ENCODE measurements at places on chromosomes 3 and 15. TPM values are rescaled to one million over a fixed set of nuclear protein-coding genes. Genes with fewer than 3 reads are reported as not detected.

The CCDC66 gene
- polyA plus RNA-seq: 21.0 TPM

The DAZL gene
- polyA plus RNA-seq: not detected

The MINAR1 gene
- polyA plus RNA-seq: 0.02 TPM

The IL16 gene
- polyA plus RNA-seq: 279 TPM

The SLC12A1 gene
- polyA plus RNA-seq: not detected

The C15orf39 gene
- 2.3 TPM for polyA plus RNA-seq

The DPPA2 gene
- not detected for polyA plus RNA-seq

GRCh38 chr3:155702745-155703591 lies 41.9 kb downstream of the PLCH1 start:
- no peaks in the 10 kb centered on the region for H3K4me1 ChIP-seq
- H3K27me3 ChIP-seq: no peaks in the 10 kb centered on the region
- H3K27ac ChIP-seq: no peak overlapping the region
- no peaks in the 10 kb centered on the region for H3K36me3 ChIP-seq
- no peak for DNase-seq

GRCh38 chr3:153385343-153385742 lies 223.3 kb downstream of the RAP2B start:
- no peak overlapping the region for H3K27ac ChIP-seq
- no peaks in the 10 kb centered on the region for H3K4me1 ChIP-seq
- no peak overlapping the region for H3K4me3 ChIP-seq
- H3K27me3 ChIP-seq: no peaks in the 10 kb centered on the region
- no peak for DNase-seq
- no peaks in the 10 kb centered on the region for H3K36me3 ChIP-seq

- H3K27ac ChIP-seq: no peak overlapping the region
- DNase-seq: peak; percentile 18
- H3K36me3 ChIP-seq: no peaks in the 10 kb centered on the region
These were observed 433.8 kb upstream of the SUCLG2 start for GRCh38 chr3:68088216-68088615.

DNA sequence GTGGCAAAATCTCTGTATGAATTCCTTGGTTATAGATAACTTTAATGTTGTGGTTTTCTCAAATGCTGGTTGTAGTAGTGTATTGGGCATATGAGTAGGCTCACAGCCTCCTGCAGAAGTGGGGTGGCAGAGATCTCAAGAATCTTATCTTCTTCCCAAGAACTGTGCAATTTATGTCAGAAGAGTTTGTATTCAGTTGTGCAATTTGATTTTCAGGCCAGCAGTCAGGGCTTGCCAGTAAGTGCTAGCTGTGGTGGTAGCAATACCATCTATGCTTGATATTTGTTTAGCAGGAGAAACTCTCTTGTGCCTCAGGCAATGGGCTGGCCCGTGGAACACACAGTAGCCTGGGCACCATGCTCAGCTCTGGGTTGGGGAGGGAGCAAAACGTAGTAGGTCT lies 58.4 kb upstream of the GOLIM4 start:
- no peak overlapping the region for H3K4me3 ChIP-seq
- no peaks in the 10 kb centered on the region for H3K36me3 ChIP-seq
- no peaks in the 10 kb centered on the region for H3K27me3 ChIP-seq
- no peaks in the 10 kb centered on the region for H3K4me1 ChIP-seq
- no peak overlapping the region for H3K27ac ChIP-seq
- DNase-seq: no peak

- H3K27ac ChIP-seq: peak overlapping the region; percentile 97
- DNase-seq: no peak
- H3K4me1 ChIP-seq: peaks cover 54% of the 10 kb centered on the region
- peaks cover 58% of the 10 kb centered on the region for H3K36me3 ChIP-seq
- peak overlapping the region; percentile 96 for H3K4me3 ChIP-seq
- H3K27me3 ChIP-seq: no peaks in the 10 kb centered on the region
These were observed 1.6 kb downstream of the EIF4A2 start for GRCh38 chr3:186784820-186785494.

DNA sequence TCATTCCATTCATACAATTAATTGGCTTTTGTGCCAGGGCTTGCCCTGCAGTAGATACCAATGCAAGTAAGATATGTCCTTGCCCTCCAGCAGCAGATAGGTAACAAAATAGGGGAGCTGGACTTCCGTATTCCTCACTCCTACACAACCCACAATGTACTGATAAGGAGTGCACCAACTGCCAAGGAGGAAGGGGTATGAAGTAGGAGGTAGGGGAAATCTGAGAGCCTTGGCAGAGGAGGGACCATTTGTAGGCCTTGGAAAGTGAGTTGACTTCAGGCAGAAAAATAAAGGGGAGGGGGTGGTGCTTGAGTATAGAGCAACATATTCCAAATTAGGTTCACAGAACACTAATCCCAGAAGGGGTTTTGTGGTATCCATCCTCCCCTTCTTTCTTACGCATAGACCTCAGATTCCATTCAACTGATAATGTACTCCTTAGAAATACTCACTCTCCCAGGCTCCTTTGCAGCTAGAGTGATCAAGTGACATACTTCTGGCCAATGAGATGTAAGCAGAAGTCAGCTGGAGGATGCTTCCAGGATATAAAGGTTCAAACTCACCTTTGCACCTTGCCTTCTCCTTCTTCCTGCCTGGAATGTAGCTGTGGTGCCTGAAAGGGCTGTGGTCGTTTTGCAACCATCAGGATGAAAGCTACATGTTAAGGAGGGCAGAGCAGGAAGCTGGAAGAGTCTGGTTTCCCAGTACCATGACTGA lies 127.1 kb upstream of the SMAD3 start:
- no peaks in the 10 kb centered on the region for H3K36me3 ChIP-seq
- H3K27ac ChIP-seq: no peak overlapping the region
- no peak for DNase-seq
- no peaks in the 10 kb centered on the region for H3K4me1 ChIP-seq
- H3K27me3 ChIP-seq: no peaks in the 10 kb centered on the region
- H3K4me3 ChIP-seq: no peak overlapping the region

- H3K36me3 ChIP-seq: peaks cover 7% of the 10 kb centered on the region
- H3K27me3 ChIP-seq: no peaks in the 10 kb centered on the region
- H3K4me3 ChIP-seq: no peak overlapping the region
- H3K27ac ChIP-seq: no peak overlapping the region
These were observed 24.1 kb downstream of the CBLB start for GRCh38 chr3:105844704-105845103.

DNA sequence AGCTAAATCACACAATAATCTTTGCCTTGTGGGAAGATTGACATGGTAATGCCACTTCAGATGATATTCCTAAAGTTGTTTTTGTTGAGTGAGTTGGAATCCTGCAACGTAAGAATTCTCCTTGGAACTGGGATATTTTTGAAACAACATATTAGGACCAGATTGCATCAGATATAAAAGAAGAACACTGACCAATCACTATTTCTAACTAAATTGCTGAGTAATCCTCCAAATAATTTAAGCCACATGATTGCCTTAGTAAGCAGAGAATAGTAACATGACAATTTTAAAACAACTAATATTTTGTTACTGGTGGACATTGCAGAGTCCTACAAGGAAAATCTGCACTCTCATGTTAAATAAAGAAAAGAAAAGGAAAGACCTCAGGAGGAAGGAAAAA lies 353.9 kb upstream of the LMCD1 start:
- no peaks in the 10 kb centered on the region for H3K4me1 ChIP-seq
- no peaks in the 10 kb centered on the region for H3K36me3 ChIP-seq
- no peak overlapping the region for H3K27ac ChIP-seq
- H3K4me3 ChIP-seq: no peak overlapping the region
- no peak for DNase-seq

GRCh38 chr15:22240403-22240802 lies 160.1 kb downstream of the OR4M2 start:
- no peak overlapping the region for H3K4me3 ChIP-seq
- no peaks in the 10 kb centered on the region for H3K27me3 ChIP-seq
- peaks cover 8% of the 10 kb centered on the region for H3K4me1 ChIP-seq
- DNase-seq: no peak
- no peak overlapping the region for H3K27ac ChIP-seq

- H3K4me3 ChIP-seq: peak overlapping the region; percentile 69
- no peak overlapping the region for H3K27ac ChIP-seq
- peaks cover 18% of the 10 kb centered on the region for H3K4me1 ChIP-seq
- peaks cover 48% of the 10 kb centered on the region for H3K27me3 ChIP-seq
These were observed 841 bp downstream of the SLC6A20 start for GRCh38 chr3:45795509-45795881.

DNA sequence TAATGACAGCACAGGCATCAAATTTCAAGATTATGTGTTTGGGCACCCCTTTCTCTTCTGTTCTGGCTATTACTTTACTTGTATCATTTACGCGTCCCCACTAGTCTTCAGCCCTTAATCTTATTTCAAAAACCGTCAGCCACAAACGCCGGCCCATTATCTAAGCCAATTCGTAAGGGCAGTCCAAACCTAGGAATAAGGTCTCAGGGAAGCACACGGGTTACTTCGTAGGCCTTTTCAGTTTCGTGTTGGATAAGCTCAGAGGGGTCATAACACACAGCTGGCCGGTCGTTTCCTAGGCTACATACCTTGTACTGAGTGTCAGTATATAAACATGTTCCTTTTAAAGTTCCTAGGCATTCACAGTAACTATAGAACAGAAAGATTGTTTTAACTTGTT lies 5.1 kb upstream of the DNAAF4 start:
- no peak for DNase-seq
- no peaks in the 10 kb centered on the region for H3K36me3 ChIP-seq
- no peaks in the 10 kb centered on the region for H3K27me3 ChIP-seq
- H3K27ac ChIP-seq: no peak overlapping the region
- H3K4me3 ChIP-seq: no peak overlapping the region

DNA sequence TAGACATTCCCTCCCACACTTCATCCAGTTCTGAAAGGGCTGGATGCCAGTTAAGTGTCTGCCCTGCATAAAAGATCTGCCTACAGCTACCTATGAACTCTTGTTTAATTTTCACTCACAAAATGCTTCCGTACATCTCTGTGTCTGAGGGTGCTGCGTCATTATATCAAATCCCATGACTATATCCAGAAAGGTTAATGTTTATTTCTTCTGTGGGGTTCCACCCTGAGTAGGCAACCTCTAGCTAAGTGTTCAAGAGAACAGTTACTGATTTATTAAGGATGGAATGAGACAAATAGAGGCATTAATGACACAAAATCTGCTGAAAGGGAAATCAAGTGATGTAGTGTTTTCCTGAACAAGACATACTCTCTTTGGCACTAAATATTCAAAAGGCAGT lies 220.2 kb downstream of the MTHFS start:
- H3K4me3 ChIP-seq: no peak overlapping the region
- H3K27ac ChIP-seq: no peak overlapping the region
- H3K27me3 ChIP-seq: peaks cover 3% of the 10 kb centered on the region
- H3K36me3 ChIP-seq: no peaks in the 10 kb centered on the region
- no peak for DNase-seq
- H3K4me1 ChIP-seq: no peaks in the 10 kb centered on the region

DNA sequence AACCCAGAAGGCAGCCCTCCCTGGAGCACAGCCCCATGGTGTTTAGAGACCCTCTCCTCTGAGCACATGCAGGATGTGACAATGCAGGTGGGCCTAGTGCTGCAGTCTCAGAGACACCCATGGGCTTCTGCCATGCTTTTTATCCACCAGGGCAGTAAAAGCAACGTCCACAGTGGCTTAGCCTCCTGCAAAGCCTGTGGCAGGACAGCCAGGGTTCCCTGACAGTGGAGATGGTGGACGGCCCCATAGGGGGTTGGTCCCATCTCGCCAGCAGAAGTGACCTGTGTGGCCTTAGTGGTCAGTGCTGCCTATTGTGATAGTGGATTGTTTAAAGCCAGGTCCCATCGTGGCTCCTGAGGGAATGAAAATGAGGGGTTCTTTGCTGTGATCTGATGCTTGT lies 46.6 kb downstream of the APBA2 start:
- no peaks in the 10 kb centered on the region for H3K27me3 ChIP-seq
- H3K4me3 ChIP-seq: no peak overlapping the region
- no peak for DNase-seq
- H3K27ac ChIP-seq: no peak overlapping the region

GRCh38 chr3:72591522-72592421 lies 256.5 kb downstream of the SHQ1 start:
- DNase-seq: no peak
- no peak overlapping the region for H3K4me3 ChIP-seq
- no peaks in the 10 kb centered on the region for H3K36me3 ChIP-seq
- no peak overlapping the region for H3K27ac ChIP-seq
- no peaks in the 10 kb centered on the region for H3K4me1 ChIP-seq

DNA sequence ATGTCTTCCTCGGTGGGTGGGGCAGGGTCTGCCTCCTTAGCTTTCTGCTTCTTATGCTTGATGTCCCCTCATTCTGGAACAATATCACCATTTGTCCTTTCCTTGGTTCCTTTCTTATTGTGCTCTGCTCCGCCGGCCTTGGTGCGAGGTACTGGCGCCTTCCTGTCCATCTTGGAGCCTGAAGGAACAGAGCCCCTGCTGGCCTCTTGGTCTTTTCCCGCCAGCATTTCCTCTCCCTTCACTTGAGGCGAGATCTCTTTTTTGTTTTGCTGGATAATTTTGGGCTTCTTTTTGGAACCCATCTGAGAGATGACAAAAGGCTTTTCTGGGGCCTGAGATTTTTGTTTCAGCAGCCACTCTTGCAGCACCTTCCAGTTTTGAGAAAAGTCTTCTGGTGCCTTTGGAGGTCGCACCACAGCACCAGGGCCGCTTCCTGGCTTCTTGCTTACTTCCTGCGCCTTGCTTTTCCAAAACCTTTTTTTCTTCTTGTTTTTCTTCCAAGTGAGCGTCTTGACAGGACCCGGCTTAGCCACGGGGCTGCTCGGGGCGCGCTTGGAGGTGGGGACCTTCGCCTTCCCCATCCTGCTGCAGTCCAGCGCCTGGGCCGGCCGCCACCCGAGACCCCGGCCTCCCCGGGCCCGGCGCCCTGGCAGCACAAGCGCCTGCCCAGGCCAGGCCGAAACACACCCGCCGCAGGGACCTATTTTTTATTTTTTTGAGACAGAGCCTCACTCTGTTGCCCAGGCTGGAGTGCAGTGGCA lies 127.1 kb downstream of the KLF13 start:
- no peaks in the 10 kb centered on the region for H3K36me3 ChIP-seq
- H3K27me3 ChIP-seq: no peaks in the 10 kb centered on the region
- H3K27ac ChIP-seq: no peak overlapping the region
- peaks cover 2% of the 10 kb centered on the region for H3K4me1 ChIP-seq
- H3K4me3 ChIP-seq: no peak overlapping the region

GRCh38 chr3:42872718-42873117 lies 3.0 kb downstream of the CYP8B1 start:
- H3K27me3 ChIP-seq: no peaks in the 10 kb centered on the region
- H3K27ac ChIP-seq: no peak overlapping the region
- H3K4me1 ChIP-seq: no peaks in the 10 kb centered on the region
- H3K4me3 ChIP-seq: no peak overlapping the region
- H3K36me3 ChIP-seq: no peaks in the 10 kb centered on the region

- H3K4me3 ChIP-seq: no peak overlapping the region
- no peaks in the 10 kb centered on the region for H3K36me3 ChIP-seq
- H3K27ac ChIP-seq: no peak overlapping the region
- H3K27me3 ChIP-seq: peaks cover 15% of the 10 kb centered on the region
These were observed 290.7 kb upstream of the MDFIC2 start for GRCh38 chr3:70603103-70603502.
